ENCODE measurements at places on chromosomes 7 and 10.
A peak's percentile ranks its signal among the peaks of the same experiment; 100 is the strongest.

DNA sequence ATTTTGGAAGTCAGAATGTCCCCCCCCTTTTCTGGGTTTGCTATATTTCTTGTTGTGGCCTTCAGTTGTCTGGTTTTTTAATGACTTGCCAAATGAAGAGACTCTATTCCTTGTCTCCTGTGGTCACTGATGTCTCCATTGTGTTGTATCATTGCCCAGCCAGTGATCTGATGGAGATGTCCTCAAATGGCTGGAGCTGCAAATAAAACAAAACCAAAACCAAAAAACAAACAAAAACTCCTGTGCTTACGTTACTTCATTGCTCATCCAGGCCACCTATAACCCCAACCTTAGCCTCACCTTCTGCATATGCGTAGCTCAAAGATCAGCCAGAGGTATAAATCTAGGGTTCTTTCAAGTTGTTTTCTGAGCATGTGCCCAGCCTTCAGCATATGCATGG, 5.1 kb downstream of the RBM33 start:
- no peaks in the 10 kb centered on the region for H3K27me3 ChIP-seq
- no peak overlapping the region for H3K27ac ChIP-seq

DNA sequence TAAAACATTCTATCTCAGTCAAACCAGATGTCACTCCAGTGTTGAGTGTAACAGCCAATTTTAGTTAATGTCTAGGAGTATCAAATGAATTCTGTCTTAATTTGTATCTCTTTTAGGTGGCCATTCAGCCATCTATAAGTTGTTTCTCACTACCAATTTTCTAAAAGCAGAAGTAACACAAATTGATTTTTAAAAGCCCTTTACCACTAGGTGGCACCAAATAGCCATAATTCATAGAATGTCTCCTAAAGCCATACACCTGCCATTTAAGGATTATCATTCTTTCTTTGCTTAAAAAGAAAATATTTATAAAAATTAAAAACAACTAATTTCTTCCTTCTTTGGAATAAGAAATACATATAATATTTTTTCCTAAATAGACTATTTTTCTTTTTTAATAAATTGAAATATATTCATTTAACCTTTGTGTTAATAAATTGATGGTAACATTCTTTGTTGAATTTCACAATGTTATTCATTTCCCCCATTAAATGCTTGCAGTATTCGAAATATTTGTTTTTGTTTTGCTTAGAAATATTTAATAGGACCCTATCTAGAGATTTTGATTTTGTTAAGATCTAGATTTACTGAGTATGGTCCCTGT, 107.8 kb upstream of the PPP1R3A start:
- H3K4me3 ChIP-seq: no peak overlapping the region
- no peaks in the 10 kb centered on the region for H3K36me3 ChIP-seq
- H3K27ac ChIP-seq: no peak overlapping the region
- no peaks in the 10 kb centered on the region for H3K27me3 ChIP-seq

DNA sequence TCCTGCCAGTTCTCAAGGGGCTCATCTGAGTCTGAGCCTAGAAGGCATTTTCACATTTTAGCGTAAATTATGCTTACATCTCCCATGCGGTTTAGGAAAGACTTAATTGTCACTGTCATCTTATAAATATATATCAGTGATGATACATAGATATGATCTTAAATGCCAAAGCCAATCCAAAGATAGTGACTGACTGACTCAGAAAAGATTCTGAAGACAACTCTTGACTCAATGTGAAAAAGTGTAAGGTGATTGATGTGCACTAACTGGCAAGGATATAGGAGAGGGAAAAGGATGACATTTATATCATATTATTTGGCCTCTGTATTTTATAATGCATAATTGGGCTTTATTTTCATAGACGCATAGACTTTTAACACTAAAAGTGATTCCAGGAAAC, 84.9 kb upstream of the LRRN3 start:
- H3K4me3 ChIP-seq: no peak overlapping the region
- no peaks in the 10 kb centered on the region for H3K27me3 ChIP-seq
- no peak for DNase-seq
- no peaks in the 10 kb centered on the region for H3K36me3 ChIP-seq
- H3K27ac ChIP-seq: no peak overlapping the region

DNA sequence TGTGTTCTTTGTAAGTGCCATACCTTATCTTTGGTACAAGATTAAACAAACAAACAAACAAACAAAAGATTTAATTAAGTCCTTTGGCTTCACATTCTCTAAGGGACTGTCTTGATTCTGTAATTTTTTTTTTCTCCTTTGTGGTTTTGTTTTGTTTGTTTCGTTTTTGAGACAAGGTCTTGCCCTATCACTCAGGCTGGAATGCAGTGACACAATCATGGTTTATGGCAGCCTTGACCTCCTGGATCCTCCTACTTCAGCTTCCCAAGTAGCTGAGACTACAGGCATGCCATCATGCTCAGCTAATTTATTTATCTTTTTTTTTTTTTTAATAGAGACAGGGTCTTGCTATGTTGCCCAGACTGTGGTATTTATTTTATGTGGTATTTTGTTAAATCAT, 165.8 kb downstream of the LRRC4 start:
- no peaks in the 10 kb centered on the region for H3K4me1 ChIP-seq
- no peak overlapping the region for H3K27ac ChIP-seq
- no peak overlapping the region for H3K4me3 ChIP-seq
- H3K36me3 ChIP-seq: no peaks in the 10 kb centered on the region
- no peaks in the 10 kb centered on the region for H3K27me3 ChIP-seq

DNA sequence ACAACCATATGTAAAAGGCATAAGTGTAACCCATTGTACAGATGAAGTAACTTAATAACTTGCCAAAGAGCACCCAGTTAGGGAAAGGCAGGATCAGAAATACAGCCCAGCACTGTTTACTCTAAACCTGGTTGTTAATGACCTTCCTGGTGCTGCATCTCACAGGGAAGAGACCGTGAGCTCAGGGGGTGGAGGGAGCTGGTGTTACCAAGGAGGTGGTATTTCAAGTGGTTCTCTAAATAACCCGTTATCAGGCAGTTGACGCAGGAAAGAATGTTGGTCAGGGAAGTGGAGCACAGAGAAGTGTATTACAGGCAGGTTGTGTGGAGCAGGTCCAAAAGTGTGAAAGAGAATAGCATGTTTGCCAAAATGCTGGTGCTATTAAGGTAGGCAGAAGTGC, 4.4 kb upstream of the ST7 start:
- no peaks in the 10 kb centered on the region for H3K4me1 ChIP-seq
- H3K27me3 ChIP-seq: no peaks in the 10 kb centered on the region
- H3K4me3 ChIP-seq: no peak overlapping the region
- no peaks in the 10 kb centered on the region for H3K36me3 ChIP-seq

DNA sequence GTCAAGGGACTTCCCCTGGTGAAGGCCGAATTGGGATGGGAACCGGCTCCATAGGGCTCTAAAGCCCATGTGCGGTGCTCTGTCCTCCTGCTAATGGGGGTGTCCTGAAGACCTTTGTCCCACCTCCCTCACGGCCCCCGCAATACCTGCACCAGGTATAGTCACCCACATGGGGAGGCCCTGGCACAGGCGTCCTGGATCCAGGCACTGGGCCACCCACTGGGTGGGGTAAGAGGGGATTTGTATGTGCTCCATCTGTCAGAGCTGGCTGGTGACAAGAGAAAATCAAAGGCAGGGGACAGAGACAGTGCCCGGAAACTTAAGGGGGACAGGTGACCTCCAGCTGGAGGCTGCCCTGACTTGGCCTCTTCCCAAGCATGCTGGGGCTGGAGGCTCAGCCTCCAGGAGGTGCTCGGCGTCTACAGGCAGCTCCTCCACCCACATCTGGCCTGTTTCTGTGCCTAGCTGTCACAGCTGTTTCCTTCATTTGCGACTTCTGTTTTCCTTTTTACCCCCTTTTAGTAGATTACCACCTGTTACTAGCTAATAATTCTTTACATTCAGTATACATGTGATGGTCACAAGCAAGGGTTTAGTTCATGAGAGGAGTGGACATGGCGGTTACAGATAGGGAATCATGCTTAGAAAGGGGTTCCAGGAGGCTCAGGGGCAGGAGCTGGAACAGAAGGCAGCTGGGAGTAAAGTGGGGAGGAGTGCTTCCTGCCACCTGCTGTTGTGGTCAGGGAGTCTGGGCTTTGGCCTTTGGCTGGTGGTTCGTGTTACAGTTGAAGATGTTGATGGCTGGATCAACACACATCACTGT, 2.3 kb upstream of the CUZD1 start:
- DNase-seq: no peak
- no peak overlapping the region for H3K27ac ChIP-seq
- H3K4me3 ChIP-seq: no peak overlapping the region
- no peaks in the 10 kb centered on the region for H3K27me3 ChIP-seq
- H3K36me3 ChIP-seq: no peaks in the 10 kb centered on the region

- H3K27ac ChIP-seq: no peak overlapping the region
- no peaks in the 10 kb centered on the region for H3K36me3 ChIP-seq
- no peaks in the 10 kb centered on the region for H3K27me3 ChIP-seq
- no peaks in the 10 kb centered on the region for H3K4me1 ChIP-seq
- no peak overlapping the region for H3K4me3 ChIP-seq
- DNase-seq: no peak
Measured at GRCh38 chr7:69173846-69174245, 424.4 kb upstream of the AUTS2 start.

DNA sequence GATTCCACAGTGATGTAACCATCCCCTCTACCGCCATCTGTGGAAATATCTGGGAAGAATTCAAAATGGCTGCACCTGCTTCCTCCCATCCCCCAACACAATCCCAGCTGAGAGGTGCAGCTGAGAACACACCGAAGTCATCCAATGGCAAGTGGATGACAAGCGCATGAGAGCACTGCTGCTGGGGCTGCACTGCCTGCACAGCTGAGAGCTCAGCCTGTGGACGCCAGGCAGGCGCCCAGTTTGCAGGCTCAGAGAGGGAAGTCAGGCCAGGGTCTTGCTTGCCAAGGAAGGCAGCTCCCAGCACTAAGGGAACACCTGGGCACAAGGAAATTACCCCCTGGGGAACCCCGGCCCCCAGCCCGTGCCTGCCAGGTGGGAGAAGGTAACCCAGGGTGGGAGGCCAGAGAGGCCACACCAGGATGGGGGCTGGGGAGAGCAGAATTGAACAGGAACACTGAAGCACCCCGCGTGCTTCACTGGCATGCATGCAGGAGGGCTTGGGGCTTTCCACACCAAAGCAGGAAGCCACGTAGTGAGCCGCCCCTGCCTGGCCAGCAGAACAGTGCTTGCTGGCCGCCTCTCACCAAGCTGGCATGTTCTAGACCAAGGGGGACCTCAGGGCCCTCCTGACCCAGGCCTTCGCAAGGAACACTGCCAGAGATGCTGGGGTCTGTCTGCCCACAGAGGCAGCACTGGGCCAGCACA, 46.2 kb downstream of the FAM53B start:
- H3K27ac ChIP-seq: no peak overlapping the region
- no peaks in the 10 kb centered on the region for H3K36me3 ChIP-seq
- no peak overlapping the region for H3K4me3 ChIP-seq
- H3K27me3 ChIP-seq: no peaks in the 10 kb centered on the region

DNA sequence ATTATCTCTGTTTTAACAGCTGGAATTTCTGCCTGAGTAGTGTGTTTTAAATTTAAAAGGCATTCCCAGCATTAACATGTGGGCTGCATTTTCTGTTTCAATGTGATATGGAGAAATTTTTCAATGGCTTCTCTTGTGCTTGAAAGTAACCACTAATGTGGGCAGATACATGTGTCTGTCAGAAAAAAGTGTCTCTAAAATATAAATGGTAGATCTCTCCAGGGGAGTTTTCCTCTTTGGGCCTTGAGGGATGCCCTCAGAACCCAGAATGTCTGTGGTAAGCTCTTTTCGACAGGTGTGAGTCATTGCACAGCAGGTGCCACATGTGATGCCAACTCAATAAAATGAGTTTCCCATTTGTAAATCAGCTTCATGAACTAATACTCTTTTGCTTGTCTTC, 221.1 kb downstream of the SEMA3E start:
- DNase-seq: no peak
- H3K4me3 ChIP-seq: no peak overlapping the region
- no peak overlapping the region for H3K27ac ChIP-seq

DNA sequence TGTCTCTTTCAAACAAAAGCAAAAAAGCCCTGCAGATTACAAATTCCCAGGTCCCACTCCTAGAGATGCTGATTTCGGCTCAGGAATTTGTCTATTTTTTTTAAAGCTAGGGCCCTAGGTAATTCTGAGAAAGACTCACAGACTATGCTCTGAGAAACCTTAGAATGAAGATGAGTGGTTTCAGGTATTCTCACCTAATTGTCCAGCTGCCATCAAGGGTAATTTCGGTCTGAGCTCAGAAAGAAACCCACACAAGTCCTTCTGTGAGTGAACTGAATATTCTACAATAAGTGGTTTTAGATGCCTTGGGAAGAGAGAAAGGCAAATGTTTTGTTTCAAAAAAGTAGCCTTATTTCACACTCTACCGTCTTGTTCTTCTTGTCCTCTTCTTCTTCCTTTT, 45.7 kb downstream of the DCLRE1A start:
- no peaks in the 10 kb centered on the region for H3K27me3 ChIP-seq
- DNase-seq: no peak
- H3K36me3 ChIP-seq: no peaks in the 10 kb centered on the region
- no peak overlapping the region for H3K4me3 ChIP-seq
- no peak overlapping the region for H3K27ac ChIP-seq

GRCh38 chr10:83274088-83274487, 865.2 kb upstream of the GHITM start:
- H3K27ac ChIP-seq: no peak overlapping the region
- DNase-seq: no peak
- H3K36me3 ChIP-seq: no peaks in the 10 kb centered on the region
- no peaks in the 10 kb centered on the region for H3K4me1 ChIP-seq
- no peaks in the 10 kb centered on the region for H3K27me3 ChIP-seq

DNA sequence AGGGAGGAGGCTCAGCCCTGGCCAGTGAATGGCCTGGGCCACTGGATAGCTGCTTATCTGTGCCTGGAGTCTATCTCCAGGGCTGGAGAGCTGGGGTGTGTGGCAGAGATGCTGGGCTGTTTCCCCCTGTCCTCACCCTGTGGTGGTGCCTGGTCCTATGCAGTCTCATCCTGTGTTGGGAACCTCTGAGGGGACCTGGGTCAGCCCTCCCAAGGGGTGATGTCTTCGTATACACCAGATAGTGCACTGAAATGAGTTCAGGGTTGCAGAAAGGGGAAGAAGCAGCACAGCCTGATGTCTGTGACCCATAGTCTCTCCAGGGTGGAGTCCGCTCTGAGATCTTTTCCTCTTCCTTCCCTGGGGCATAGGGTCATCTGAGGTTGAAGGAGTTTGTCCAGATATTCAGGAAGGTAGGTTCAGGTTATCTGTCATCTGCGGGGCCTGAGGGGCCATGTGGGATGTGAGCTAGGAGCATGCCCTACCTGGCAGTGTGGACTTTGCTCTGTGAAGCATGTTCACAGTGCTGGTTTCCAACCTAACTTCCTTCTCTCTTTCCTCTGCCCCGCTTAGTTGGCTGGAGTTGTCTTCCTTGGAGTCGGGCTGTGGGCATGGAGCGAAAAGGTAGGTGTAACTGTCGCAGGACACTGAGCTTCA, 33.4 kb upstream of the SH2D4B start:
- peak overlapping the region; percentile 45 for H3K27ac ChIP-seq
- H3K27me3 ChIP-seq: no peaks in the 10 kb centered on the region
- DNase-seq: no peak
- H3K36me3 ChIP-seq: no peaks in the 10 kb centered on the region
- no peak overlapping the region for H3K4me3 ChIP-seq
- peaks cover 62% of the 10 kb centered on the region for H3K4me1 ChIP-seq
